ENCODE measurements at places on chromosomes 3 and 15.

GRCh38 chr3:16412192-16412800 lies 101.2 kb downstream of the RFTN1 start:
- no peak for DNase-seq

- no peak for DNase-seq
Measured at GRCh38 chr3:46671541-46672348, 21.7 kb downstream of the ALS2CL start.

GRCh38 chr3:172536505-172536904 lies 13.3 kb upstream of the TNFSF10 start:
- DNase-seq, result no peak

GRCh38 chr3:149019580-149019979 lies 28.2 kb downstream of the GYG1 start:
- DNase-seq, result no peak

- no peak for DNase-seq
Measured at GRCh38 chr3:78076379-78076778, 1036.5 kb downstream of the ROBO2 start.

- no peak for DNase-seq
Measured at GRCh38 chr15:51218299-51218938, 120.0 kb downstream of the CYP19A1 start.

- peak; percentile 100 for DNase-seq
Measured at GRCh38 chr3:49786357-49787181, at the start of gene IP6K1. TSS of gene IP6K1 (minus strand) at chr3:49786542. CDS start at chr3:49748040, 38,502 bp downstream.

GRCh38 chr3:86563400-86563970 lies 427.5 kb downstream of the VGLL3 start:
- peak; percentile 55 for DNase-seq

- peak; percentile 49 for DNase-seq
Measured at GRCh38 chr3:129606636-129607390, at the start of gene PLXND1. TSS of gene PLXND1 (minus strand) at chr3:129606676. CDS start at chr3:129606639, 37 bp downstream.

DNA sequence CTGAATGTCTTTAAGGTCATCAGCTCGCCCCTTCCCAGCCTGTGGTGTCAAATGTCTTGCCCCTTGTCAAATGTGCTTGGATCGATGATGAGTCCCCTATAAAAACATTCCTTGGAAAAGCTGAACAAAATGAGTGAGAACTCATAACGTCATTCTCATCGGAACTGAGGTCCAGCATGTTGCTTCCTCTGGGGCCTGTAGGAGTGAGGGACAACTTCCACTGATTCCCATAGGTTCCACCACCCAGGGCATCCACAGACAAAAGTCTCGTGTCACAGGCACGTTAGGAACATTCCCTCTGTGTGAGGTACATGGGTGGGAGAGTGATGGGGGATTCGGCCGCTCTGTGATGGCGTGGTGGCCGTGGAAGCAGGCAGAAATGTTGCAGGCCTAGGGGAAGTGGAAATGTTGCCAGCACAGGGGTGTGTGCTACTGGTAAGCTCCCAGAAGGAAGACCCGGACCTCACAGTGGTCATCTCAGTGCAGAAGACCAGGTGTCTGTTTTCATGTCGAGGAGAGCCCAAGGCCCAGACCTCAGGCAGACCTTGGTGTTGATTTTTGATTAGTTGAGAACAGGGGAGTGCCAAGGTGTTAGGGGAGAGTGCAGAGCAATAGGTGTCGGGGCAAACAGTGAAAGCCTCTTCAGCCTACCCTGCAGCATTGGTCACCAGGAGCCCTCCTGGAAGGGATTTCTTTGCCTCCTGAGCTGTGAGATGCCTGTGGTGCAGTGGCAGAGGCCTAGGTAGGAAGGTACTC lies 96.8 kb downstream of the SNRPN start:
- DNase-seq, result no peak

GRCh38 chr3:6099458-6100075 lies 761.3 kb upstream of the GRM7 start:
- no peak for DNase-seq

DNA sequence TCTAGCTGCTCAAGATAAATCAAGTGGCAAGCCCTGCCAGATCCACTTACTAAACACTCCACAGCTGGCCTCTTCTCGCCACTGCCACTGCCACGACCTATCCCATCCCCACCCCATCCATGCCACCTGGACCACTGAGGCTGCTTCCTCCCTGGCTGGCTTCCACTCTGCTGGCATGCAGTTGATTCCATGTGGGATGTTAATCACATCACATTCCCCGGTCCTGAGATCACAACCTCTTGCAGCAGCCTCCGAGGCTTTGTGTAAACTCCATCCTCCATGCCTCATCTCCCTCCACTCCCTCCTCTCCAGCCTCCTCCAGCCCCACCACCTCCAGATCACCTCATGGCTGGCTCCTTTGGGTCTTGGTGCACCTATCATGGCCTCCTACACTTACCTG lies 7.7 kb downstream of the NCKIPSD start:
- no peak for DNase-seq

DNA sequence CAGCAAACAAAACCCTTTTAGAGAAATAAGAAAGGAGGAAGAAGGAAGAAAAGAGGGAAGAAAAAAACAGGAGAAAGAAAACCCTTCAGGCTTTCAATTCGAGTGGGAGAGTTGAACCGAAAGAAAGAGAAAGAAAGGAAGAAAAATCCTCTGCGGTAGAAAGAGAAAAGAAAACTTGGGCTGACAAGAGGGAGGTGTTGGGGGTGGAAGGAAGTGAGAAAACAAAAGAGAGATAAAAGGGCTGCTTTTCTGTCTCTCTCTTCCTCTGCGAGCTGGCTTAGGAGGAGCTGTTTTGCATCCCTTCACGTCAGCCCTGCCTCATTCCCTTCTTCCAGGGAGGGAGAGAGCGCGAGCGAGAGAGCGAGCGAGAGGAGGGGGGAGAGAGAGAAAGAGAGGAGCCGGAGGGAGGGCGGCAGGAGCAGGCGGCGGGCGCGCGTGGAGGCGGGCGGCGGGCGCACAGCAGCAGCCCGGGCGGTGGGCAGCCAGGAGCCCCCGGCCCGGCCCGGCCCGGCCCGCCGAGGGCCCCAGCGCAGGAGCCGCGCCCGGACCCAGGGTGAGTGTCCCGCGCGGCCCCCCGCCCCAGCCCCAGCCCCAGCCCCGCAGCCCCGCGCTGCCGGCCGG lies at the start of gene ZNF710:
ZNF710 (plus strand) TSS at position 263 of the 621 bp plus-strand sequence. CDS start 65,814 bp downstream, outside the sequence.
- peak; percentile 80 for DNase-seq

- no peak for DNase-seq
Measured at GRCh38 chr3:127680146-127680661, 7.5 kb downstream of the ABTB1 start.

GRCh38 chr15:31484986-31485385 lies 158.4 kb downstream of the KLF13 start:
- no peak for DNase-seq

GRCh38 chr3:132198516-132198915 lies 118.7 kb upstream of the ACP3 start:
- DNase-seq, result no peak

DNA sequence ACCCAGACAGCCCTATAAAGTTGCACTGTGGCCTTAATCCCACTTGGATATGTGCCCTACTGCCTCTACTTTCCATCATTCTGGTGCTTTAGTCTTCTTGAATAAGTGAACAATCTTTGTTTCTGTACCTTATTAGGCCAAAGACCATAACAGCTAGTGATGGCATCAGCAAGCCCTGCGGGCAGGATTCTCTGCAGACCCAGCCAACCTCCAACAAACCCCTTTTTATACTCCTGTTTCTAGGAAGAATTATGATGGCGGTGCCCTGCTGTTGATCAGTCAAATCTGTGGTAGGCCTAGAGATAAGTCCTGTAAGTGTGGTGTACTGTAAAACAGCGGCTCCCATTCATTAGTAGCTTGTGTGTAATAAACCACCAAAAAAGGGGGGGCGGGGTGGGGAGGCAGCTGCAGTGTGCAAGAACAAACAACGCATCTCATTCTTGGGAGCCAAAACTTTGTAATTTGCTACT lies 40.5 kb downstream of the SOX2 start:
- DNase-seq, result peak; percentile 92

DNA sequence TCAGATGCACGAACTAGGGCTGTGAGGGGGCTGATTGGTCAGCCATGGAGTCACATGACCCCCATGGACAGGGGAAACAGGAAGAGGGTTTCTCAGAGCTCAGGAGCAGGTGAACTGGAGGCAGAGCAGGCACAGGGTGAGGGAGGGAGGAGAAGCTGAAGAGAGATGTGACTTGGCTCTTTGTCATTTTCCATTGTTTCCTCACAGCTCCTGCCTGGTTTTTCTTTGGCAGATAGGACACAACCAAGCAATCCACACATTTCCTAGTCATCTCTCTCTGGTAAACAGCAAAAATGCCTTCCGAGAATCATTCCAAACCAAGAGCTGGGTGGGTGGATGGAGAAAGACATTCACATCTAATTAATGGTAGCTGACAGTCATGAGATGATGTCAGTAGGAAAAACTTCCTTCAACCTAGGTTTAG lies 43.4 kb upstream of the LMCD1 start:
- DNase-seq, result no peak

- no peak for DNase-seq
Measured at GRCh38 chr3:114119776-114120175, 59.1 kb downstream of the DRD3 start.

DNA sequence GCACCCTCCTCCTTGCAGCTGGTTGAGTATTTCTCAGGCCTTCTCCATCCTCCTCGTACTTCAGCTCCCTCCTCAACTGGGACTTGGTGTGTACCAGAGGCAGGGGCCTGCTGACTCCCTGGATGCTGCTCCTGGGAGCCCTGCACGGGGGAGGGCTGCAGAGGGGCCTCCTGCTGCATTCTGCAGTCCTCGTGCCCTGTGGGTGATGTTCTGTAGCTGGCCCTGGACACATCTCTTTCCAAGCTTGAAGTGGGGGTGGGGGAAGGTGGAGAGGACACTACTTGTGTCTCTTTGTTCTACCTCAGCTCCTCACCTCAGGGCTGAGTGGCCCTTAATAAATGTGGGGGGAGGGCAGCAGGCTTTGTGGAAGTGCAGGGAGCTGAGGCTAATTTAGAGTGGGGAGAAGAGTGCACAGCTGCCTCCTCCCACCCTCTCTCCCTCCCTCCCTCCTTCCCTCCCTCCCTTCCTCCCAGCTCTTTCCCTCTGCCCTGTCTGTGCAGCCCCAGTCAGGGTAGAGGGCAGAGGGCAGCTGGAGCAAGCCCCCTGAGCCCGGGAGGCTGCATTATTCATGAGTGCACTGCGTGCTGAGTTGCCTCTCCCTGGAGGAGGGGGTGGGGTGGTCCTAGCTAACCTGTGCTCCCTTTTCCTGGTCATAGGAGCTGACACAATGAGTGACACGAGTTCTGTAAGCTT lies 3.7 kb upstream of the GRM2 start:
- no peak for DNase-seq

DNA sequence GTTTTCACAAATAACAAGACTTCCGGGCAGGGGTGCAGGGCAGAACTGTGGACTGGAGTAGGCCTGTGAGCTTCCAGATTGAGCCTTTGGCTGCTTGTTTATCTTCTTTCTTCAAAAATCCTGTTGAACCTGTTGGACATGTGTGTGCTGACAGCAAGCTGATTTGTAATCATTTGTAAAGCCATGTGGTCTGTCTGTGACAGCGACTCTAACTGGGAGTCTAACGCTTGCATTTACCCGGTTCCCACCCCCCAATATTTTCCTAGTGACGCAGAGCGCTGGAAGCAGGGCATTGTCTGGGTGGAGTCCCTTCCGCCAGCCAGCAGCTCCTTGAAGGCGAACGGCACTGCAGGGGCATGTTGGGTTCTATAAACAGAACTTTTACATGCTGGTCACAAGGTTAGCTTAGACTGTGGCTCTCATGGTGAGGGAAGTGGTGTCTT lies 85.7 kb upstream of the MYZAP start:
- peak; percentile 14 for DNase-seq

- DNase-seq, result no peak
Measured at GRCh38 chr3:110905121-110905520, 166.5 kb upstream of the NECTIN3 start.

DNA sequence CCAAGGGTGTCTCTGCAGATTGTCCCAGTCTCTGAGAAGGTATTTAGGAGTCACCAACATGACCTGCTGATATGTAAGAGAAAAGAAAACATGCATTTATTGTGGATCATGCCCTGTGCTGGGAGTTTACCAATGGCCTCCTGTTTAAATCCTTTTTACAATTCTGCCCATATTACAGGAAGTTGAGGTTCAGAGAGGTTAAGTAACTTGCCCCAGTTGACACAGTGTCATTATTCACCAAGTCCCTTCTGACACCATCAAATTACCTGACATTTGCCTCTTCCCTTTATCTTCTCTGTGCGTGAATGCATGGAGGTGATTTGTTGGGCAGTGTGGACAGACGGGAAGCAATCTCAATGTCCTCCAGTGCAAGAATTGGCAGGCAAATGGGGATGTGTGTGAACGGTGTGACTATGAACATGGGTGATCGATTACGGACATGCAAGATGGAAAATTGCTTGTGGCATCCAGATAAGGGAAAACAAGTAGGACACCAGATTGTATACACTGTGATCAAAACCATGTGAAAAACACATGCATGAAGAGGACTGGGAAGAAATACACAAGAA lies 27.3 kb downstream of the ZNF710 start:
- no peak for DNase-seq

DNA sequence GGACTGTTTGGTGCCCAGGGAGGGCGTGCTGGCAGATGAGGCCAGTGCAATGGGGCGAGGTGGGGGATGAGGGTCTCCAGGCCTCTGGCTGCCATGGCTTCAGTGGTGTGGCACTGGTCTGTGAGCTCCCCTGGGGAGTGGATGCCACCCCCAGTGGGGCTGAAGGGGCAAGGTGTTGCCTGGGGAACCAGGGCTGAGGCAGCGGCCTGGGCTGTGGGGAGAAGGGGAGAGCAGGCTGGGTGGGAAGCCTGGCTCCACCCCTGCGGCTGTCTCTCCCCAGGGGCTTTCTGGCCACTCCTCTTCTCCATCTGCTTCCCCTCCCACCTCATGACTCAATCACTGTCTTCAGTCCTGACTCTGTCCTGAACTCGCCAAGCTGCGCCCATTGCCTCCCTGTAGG lies 88.4 kb upstream of the TLE3 start:
- no peak for DNase-seq

- DNase-seq, result no peak
Measured at GRCh38 chr3:79125313-79125984, 642.3 kb downstream of the ROBO1 start.

DNA sequence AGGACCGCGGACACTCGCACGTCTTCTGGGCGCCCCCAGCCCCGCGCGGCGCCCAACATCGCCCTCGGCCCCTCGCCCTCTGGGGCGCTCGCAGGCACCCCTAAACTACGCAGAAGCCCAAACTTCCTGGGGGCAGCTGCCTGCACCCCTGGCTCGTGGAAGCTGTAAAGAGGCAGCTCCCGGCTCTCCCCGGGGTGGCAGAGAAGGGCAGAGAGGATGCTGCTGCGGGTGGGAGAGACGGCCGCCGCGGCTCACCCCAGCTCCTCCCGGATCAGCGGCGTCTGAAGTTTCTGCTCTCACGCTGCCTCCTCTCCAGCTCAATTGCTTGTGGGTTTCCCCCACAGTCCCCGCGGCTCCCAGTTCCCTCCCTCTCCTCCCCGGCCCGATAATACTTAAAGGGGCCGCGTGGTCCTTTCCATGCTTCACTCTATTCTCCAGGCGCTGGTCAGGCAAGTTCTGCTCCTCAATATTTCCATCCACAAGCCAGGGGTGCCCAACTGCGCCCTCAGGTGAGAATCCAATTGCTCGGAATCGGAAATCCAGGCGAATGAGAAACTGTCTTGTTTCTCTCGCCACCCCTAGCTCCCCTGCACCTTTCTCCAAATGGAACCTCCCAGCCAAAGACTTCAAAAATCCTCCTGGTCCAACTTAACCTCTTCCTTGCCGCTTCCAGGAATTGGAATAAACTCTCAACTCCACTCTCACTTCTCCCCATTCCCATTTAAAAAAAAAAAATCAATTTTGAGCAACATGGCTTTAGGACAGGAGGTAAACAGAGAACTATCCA lies 748.5 kb downstream of the ROBO1 start:
- DNase-seq, result peak; percentile 86

- peak; percentile 36 for DNase-seq
Measured at GRCh38 chr3:71956716-71957115, 171.8 kb upstream of the PROK2 start.
